GM06990 (cell line): ENCODE measurements at places on chromosomes 2 and 18.

- no peak for DNase-seq
Observed at GRCh38 chr2:120938045-120938771, 202.5 kb downstream of the GLI2 start.

- DNase-seq = no peak
Observed at GRCh38 chr2:222240676-222241049, 58.1 kb downstream of the PAX3 start.

GRCh38 chr2:230557065-230557464, 141.1 kb downstream of the SP100 start:
- DNase-seq = no peak

DNA sequence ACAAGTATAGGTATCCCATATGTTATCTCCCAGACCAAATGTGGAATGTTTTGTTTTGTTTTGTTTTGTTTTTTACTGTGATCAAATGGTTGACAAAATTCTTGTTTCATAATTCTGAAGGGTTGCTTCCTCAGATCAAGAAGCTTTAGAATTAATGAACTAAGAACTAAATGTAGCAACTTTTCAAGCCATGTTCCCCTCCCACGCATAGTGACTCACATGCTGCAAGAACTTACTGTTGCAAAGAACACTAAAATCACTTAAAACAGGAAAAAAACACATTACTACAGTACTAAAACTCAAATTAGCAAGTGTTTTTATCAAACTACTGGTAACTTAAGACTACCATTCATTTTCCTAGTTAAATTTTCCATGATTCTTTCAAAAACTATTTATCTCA, 30.6 kb downstream of the HNRNPLL start:
- DNase-seq = no peak

GRCh38 chr2:238171575-238172187, 12.9 kb downstream of the ERFE start:
- no peak for DNase-seq

GRCh38 chr2:98404556-98405250, 40.0 kb upstream of the INPP4A start:
- no peak for DNase-seq

DNA sequence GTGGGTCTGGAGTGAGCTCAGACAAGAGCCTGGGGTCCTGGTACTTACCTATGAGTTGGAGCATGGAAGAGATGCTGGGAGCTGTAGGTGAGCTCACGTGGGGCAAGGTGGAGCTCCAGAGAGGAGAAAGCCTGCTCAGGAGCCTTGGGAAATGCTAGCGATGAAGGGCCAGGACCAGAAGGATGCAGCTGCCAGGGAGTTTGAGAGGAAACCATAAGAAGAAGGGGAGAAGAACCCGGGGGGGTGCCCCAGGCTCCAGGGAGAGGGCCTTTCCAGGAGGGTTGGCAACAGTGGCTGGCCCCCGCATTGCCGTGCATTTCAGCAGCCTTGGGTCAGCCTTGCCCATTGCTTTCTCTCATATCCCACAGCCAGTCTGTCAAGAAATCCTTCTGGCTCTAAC, 268.7 kb downstream of the GLI2 start:
- DNase-seq = no peak

DNA sequence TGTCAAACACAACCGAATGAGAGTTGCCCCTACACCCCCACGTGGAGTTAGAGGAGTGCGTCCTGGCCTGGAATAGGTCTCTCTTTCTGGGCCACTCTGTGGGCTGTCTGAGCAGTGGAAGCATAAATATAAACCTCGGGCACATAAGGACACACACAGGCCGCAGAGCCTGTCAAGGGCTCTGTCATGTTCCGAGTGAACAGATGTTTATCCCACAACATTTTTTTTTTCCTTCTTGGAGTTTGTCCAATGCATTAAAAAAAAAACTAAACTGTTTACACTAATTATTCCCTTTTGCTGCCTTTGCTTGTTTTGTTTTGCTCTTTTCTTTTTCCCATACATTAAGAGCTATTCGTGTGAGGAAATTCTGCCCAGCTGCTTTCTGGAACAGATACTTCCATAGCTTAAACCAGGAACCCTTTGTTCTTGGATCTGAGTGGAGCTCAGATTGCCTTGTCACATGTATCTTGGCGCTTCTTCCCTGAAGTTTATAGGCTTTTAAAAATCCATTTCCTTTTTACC, 228.3 kb upstream of the FOSL2 start:
- DNase-seq = no peak

DNA sequence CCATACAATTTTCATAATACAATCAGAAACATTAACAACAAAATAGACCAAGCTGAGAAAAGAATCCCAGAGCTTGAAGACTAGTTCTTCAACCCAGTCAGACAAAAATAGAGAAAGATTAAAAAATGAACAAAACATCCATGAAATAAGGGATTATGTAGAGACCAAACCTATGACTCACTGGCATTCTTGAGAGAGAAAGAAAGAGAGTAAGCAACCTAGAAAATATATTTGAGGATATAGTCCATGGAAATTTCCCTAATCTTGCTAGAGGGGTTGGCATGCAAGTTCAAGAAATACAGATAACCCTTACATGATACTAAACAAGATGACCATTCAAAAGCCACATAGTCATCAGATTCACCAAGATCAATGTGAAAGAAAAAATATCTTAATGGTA, 281.7 kb downstream of the CCDC85A start:
- no peak for DNase-seq

DNA sequence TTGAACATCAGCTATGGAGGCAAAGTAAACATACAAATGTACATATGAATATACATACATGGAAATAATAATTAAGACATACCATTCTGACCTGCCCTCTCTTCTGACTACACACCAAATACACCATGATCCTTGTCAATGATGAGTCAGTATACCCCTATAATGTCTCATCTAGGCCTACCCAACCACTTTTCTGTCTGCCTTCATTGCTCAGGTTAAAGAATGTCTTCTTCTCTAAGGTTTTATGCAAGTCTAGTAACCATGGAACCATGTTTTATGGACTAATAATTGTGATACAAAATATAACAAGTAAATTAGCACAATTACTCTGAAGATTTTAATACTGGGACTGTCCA, 128.7 kb downstream of the NCKAP5 start:
- DNase-seq = no peak

DNA sequence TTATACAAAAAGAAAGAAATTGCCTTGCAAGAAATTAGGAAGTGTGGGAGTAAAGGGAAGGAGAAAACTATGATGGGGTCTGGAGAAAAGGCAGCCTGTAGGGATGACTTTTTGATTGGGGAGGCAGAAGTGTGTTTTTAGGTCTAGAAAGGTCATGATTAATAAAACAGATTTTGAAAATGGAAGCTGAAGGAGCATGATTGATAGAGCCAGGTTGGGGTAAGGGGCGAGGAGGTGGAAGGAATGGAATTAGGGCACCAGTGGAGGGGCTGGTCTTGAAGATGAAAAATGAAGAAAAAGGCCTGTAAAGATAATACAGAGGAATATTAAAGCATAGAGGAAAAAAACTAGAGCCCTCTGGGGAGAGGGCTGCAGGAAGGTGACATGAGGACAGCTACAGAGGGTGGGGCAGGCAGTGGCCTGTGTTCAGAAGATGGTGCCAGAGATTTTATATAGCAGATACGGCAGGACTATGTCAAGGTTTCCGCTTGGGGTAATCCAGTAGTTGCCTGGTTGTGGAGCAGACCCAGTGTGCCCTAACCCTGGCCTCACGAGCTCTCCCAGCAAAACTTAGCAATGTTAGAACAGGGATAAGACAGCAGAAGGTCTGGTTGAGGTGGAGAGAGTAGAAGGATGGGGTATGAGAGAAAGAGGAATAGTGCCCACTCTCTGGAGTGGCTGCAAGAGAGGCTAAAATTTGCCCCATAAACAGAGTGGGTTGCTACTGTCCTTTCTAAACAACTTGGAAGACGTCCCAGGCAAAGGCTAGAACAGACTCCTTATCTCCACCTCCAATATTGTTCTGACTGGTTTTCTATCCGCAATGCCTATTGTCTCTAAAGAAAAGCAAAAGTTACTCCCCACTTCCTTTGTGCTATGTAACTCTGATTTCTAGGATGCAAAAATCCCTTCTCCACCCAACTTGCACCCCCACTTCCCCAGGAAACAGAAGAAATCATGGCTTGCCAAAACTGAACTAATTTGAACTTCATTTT, 287.3 kb downstream of the AGPS start:
- DNase-seq = no peak

GRCh38 chr2:232549655-232550353, 553 bp downstream of the TIGD1 start:
- DNase-seq = no peak

DNA sequence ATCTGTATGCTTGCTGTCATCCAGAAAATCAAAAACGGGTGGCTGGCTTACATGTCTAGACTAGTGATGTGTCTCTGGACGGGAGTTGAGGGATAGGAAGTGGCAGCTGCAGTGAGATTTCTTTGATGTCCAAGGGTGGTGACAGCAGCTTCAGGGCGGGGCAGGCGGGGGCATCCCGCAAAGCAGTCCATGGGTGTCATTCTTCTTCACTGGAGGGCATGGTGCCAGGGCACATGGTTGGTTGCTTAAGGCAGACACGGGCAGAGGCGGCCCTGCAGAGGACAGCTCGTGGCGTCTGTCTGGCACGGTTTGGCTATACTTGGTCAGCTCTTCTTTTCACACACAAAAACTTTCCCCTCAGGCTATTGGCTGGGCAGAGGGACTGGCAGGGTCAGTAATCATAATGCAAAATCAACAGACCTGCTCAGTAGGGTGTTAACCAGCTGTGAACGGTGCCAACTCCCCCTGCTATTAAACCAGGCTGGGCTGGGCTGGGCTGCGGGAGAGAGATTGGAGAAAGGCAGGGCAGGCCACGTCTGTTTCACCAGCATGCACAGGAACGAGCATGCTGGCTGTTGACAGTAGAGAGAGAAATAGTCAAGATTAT, 63.7 kb downstream of the COL4A3 start:
- no peak for DNase-seq

DNA sequence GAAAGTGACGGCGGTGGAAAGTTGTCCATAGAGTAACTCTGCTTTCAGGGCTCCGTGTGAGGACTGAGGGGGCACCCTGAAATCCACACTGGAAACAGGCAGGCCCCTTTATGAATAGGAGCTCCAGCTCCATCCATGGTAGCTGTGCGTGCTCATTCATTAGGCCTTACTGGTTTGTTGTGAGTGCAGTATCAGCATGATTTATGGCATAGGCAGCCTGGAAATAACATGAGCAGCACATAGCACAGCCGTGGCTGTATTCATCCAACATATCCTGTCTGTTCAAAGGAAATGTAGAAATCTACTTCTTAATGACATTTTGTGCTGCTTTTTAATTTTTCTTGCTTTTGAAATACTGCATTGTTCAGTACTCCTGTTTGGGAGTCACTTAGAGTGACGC, 414.8 kb upstream of the RAB12 start:
- no peak for DNase-seq

DNA sequence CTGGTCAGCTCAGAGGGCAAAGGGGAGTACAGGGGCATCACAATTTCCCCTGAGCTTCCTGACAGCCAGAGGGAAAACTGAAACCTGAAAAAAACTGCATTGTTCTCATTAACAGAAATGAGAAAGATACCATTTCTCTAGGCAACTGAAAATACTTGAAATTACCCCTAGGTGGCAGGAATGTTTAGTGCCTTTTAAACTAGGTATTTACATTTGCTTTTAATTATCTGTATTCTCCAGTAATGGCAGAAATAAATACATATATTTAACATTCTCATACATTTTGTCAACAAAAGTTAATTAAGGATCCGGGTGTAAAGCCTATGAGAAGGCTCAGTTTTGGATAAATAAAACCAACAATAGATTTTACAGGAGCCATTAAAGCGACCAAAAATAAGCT, 34.5 kb downstream of the RPL31 start:
- no peak for DNase-seq

GRCh38 chr2:126539101-126539500, 116.9 kb upstream of the GYPC start:
- no peak for DNase-seq

GRCh38 chr2:218023636-218024035, 20.8 kb upstream of the TNS1 start:
- no peak for DNase-seq

GRCh38 chr18:21309248-21309647, 67.2 kb downstream of the GREB1L start:
- DNase-seq = no peak

DNA sequence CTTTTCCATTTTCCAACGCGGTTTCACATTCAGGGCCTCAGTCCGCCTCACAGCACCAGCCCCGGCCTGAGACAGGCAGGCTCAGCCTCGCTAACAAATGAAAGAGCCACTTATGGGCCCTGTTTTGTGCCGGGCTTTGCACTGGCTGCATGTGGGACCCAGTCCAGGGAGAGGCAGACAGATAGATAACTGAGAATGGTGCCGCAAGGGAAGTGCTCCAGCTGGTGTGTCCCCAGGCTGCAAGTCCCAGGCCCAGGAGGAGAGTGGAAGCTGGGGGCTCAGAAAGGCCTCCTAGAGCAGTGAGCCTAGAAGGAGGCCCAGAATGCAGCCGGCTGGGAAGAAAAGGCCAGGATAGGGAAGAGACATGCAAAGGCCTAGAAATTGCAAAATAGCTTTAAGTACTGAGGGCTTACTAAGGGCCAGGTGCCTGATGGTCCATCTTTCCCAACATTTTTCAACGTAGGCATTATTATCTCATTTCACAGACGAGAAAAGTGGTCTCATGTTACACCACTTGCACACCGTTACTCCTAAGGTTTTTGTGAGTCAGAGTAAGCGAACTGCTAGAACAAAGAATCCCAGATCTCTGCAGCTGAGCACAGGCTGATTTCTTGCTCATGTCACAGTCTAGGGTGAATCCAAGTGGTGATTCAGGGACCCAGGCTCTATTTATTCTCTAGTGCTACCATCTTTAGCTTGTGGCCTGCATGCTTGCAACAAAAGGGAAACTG, 26.0 kb downstream of the ADRA2B start:
- DNase-seq = no peak

DNA sequence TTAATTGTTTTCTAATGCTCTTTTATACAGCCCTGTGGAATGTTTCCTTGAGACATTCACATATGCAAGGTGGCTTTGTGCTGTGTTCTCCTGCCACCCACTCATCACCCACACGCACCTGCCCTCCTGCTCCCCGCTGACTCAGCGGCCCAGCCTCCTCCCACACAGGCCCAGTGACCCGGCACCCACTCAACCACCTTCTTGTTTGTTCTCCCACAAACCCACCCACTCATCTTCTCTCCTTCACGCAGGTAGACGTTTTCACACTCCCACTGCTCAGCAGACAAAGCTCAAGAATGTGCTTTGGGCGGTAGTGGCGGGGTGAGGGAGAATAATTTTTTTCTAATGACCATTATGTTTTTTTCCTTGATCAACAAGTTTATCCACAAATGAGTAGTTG, 28.6 kb upstream of the NEMP2 start:
- peak; percentile 51 for DNase-seq

- no peak for DNase-seq
Observed at GRCh38 chr2:65608916-65609315, 176.5 kb upstream of the SPRED2 start.

- no peak for DNase-seq
Observed at GRCh38 chr2:157895531-157895930, 19.4 kb upstream of the ACVR1 start.
